ENCODE measurements at places on chromosomes 4 and X.

DNA sequence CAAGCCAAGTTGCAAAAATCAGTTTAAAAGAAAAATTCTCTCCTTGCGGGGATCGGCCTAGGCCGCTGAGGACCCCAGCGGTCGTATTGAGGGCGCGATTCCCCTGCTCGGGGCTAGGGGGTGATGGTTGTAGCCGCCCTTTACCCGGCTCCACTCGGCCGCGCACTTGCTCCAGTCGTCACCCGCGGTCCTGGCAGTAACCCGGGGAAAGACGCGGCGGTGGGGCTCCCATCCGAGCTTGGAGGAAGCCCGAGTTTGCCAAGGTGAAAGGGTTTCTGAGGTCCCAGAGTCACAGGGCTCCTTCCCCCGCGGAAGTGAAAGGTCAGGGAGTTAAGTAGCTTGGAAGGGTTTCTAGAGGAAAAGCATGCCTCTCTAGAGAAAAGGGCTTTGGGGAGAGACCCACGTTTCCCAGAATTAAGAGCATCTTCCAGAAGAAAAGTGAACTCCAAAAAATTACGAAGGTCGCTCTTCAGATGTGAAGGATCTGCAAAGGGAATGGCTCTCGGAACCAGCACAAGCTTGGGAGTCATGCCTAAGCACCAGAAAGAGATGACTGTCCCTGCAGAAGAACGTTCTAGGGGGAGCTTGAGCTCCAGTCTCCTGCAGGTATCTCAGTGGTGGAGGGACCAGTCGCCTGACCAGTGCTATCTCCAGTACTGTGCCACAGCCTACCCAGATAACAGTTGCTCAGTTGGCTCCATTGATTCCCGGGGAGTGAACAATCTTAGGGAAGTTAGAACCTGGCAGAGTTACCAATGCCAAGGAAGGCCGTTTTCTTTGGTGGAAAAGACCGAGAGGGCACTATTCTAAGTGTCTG lies 875 bp downstream of the LAP3 start:
- peak; percentile 18 for DNase-seq

DNA sequence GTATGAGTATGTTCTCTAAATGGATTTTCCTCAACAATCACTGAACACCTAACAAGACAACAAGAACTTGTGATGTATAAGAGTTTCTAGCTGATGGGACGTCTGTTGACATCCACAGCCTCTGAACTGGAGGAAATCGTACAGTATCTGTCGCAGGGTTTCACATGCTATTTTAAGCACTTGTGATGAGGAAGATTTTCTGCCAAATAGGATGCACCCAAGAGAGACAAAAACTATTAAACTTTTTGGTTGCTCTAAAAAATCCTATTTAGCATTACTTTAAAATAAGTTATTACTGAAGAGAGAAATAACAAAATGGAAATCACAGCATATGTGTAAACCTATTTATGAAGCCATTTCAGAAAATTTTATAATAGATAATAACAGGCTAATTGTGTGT lies 356.1 kb upstream of the SLC7A11 start:
- DNase-seq: no peak

DNA sequence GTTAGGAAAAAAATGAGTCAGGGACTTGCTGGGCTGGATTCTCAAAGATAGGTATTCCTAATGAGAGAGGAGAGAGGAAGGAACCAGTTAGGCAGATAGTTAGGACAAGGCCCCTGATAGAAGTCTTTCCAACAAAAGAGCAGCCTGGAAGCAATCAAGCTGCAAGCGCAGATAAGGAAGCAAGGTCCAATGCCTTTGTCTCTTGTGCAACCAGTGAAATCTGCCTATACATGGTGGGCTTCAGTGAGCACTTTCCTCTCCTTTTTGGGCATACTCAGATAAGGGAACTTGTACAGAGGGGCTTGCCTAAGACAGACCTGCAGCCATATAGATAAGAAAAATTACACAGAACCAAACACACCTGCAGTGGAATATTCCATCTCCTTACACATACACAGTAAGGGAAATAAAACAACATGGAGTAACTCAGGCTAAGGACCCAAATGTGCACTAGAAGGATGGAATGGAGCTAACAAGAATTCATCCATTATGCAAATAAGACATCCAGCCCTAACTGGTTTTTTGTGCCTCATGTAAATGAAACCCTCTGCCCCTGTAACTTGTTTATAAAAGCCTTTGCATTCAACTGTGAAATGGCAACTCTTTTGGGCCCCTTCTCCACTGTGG lies 68.8 kb downstream of the PCDH18 start:
- DNase-seq: no peak

DNA sequence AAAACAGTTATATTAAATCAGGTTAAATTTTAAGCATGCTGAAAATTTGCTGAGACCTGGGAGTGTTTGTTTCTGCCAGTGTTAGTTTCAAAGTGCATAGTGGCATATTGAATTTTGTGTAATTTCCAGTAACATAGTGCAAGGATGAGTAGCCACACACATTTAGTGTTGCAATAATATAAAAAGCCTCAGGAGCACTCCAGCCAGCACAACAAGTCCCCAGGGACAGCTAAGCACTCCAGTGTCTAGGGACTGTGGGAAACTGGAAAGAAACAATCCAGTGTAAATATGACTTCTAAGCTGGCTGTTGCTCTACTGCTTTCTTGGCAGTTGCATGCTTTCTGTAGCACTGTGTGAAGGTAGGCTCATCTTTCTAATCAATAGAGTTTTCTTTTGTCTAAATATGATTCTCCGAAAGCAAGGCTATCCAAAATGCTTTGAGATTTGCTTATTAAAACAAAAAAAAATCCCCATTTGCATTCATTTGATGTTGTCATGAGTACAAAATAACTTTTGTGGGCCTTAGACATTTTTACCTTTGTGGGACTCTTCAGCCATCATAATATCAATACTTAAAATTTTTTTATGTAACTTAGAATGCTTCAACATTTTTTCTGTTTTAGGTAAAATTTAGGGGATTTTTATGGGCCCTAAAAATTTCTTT lies 24.2 kb upstream of the CXCL2 start:
- no peak for DNase-seq

- DNase-seq: no peak
Measured at GRCh38 chrX:151402719-151403390, 5.8 kb downstream of the VMA21 start.

Data from stimulated activated CD8-positive, alpha-beta memory T cell treated with anti-CD3 and anti-CD28 coated beads, Interleukin-7, amount 100 ng/mL, for 1 hour (primary cell).